ENCODE measurements at places on chromosomes 6 and 20.
A peak's percentile ranks its signal among the peaks of the same experiment; 100 is the strongest.

DNA sequence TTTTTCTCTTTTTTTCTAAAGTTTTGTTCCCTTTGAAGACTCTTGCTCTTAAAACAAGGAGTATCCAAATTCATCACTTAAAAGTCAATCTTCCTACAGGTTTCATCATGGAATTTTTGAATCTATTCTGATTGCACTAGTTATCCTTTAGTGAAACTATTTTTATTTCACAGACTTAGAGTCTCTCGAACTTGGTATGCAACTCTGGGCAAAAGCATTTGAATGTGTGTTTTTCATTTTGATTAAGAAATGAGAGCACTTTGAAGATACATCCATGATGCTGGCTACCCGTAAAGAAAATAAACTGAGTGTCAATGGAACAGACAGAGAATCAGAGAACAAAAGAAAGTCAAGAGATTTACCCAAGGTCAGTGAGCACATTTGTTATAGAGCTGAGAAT lies 586.5 kb downstream of the EPM2A start:
- no peak for DNase-seq

DNA sequence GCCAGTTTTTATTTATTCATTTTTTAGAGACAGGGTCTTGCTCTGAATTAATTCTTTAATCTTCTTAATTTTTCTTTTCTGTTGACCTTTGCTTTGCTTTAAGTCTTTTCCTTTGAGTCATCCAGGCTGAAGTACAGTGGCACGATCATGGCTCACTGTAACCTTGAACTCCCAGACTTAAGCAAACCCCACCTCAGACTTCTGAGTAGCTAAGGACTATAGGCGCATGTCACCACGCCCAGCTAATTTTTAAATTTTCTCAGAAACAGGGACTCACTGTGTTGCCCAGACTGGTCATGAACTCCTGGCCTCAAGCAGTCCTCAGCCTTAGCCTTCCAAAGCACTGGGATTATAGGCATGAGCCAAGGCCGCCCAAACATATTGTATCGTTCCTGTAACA lies 71.3 kb upstream of the GNRH2 start:
- no peak for DNase-seq

- no peak for DNase-seq
These were observed 119.7 kb downstream of the MAP3K4 start for GRCh38 chr6:161111261-161111660.

DNA sequence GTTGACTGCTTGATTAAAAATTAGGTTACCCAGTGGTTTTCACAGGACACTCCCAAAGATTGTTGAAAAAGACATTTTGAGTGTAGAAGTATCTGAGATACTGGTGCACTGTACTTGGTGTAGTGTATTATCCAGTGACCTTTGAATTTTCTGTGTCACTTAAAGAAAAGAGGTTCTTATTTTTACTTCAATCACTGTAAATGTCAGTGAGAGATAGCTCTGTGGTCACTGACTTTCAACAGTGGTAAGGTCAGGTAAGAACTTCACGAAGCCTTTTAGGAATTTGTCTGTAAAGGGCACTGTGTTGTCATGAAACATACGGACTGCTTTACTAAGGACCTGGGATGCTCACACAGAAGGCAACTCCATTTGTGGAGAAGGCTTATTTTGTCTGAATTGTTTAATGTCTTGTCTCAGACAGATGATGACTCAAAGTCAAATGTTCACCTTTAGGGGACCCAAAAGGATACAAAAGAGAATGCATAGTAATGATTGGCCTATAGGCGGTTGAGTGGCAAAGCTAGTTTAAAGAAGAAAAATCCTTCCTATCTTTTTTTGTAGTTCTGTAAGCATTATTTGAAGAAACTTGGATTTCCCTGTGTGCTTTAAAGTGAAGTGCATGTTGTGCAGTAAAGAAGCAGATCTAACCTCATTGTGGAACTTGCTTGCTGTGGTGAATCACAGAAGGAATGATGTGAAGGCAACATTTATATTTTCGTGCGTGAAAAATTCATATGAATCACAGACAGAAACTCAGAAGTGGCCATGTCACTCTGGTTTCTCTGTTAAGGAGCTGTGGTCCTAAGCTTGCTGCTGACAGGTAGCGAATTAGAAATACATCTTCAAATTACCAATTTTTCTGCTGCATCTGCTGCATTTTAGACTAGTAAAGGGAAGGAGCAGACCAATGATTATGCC lies 47.3 kb downstream of the ZFAND3 start:
- DNase-seq = peak; percentile 11

- no peak for DNase-seq
These were observed 1349.6 kb downstream of the EPHA7 start for GRCh38 chr6:92069781-92070180.

- DNase-seq = no peak
These were observed 40.4 kb upstream of the FAM83C start for GRCh38 chr20:35332540-35333200.

- DNase-seq = peak; percentile 87
These were observed 520.8 kb downstream of the KIF16B start for GRCh38 chr20:16052456-16052855.

- DNase-seq = no peak
These were observed 43.3 kb downstream of the OVOL2 start for GRCh38 chr20:18014411-18014810.

- DNase-seq = no peak
These were observed 15.5 kb downstream of the CCDC167 start for GRCh38 chr6:37483917-37484785.

GRCh38 chr6:40755046-40755681 lies 168.0 kb upstream of the LRFN2 start:
- DNase-seq = no peak

DNA sequence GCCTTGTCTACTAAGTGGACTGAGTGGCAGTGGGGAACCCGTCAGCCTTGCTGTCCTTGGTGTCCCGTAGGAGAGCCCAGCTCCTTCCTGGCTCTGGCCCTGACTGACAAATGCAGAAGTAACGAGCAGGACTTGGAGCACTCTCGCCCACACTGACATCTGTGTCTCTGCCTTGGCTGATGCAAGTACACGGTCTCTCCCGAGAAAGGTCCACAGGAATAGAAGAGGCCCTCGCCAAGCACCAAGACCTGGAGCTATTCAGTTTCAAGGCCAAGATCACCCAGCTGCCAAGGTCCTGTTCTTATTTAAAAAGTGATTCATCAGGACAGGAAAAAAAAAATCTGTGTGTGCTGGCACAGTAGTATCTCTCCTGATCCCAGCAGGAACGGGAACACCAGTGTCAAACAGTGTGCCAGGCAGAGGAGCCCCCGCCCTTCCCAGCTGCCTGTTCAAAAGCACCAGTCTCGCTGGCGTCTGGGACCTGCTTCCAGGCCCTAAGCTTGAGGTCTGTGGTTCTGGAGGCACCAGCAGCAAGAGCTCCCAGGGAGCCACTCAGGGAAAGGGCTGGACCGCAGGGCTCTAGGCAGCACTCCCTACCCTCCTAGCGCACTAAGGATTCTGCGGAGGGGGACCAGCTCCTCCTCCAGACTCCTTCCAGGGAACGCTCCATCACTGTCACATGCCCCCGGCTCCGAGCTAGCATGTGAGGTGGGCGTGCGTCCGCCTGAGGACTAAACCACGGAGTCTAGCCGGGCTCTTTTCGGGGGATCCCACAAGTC lies 376.9 kb downstream of the RNGTT start:
- no peak for DNase-seq

GRCh38 chr6:1208876-1209275 lies 103.0 kb upstream of the FOXQ1 start:
- no peak for DNase-seq

DNA sequence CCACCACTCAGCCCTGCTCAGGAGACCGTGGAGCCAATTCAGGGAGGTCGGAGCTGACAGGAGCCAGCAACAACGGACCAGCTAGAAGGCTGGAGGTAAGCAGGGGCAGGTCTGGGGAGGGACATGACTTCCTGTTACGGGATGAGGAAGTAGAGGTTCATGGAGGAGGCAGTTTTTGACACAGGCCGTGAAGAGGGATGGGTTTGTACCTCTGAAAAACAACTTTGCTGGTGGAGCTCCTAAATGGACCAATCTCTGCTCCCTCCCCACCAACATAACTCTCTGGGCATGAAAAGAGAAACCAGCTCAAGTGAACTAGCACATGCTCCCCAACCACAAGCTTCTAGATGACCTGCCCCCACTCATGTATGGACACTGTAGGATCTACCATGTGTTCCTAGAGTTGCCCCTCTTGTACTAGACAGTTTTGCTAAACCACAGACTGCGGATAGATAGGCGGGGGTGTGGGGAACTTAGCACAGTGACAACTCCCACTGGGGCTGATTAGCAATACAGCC lies 31.4 kb downstream of the RALGAPA2 start:
- DNase-seq = no peak

- peak; percentile 57 for DNase-seq
These were observed 108.8 kb downstream of the SMLR1 start for GRCh38 chr6:130935978-130936377.

DNA sequence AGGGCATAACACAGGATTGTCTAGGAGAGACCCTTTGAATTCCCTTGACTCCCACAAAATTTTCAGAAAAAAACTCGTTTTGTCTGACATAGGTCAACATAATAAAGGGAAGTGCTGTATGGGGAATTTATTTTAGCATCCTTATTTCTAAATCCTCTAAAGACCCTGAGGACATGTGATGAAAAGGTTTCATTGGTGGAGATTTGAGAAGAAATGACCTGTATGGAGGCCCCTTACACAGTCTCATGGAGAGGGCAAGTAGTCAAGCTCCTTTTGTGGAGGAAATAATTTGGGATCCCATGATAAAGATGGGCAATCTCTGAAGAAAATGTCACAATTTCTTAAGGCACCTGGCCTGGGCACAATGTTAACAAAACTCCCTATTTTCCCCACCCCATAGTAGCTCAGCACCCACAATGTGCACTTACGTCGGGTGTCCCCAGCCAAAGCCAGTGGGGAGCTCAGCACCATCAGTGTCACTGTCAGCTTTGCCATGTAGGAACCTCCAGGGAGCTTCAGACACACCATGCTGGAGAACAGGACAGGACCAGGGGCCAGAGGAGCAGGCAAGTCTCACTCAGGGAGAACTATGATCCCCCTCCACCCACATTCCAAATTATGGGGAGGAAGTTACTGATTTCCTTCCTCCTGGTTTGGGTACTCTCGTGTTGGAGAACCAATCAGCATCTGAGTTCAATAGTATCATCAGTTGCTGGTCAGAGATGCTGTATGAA lies at the start of gene HLA-DRB5:
Gene HLA-DRB5 (minus strand): TSS at position 591 of the 734 bp plus-strand sequence. CDS start 63 bp downstream, at position 528.
- DNase-seq = no peak

- no peak for DNase-seq
These were observed 60.5 kb downstream of the CYB5R4 start for GRCh38 chr6:83920017-83920416.

- DNase-seq = no peak
These were observed 537.7 kb downstream of the KIF16B start for GRCh38 chr20:16035576-16035975.

GRCh38 chr20:51494241-51495110 lies 48.0 kb downstream of the NFATC2 start:
- no peak for DNase-seq

DNA sequence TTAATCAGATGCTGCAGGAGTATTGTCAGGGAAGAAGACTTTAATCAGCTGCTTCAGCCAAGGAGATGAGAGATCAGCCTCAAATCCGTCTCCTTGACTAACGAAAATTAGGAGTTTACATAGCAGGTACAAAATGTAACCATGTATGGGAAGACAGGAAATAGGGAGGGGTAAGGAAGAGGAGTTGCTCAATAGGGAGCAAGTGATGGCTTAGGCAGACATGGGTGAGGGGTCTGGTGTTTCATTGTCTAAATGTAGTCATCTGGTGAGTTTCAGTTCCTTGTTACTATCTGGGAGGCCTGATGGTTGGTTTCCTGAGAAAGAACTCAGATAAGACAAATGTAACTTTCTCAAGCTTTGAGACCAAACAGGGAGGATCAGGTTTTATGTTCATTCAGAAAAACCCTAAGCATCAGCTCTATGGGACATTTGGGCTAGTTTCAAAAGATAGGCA lies 217.3 kb upstream of the SULF2 start:
- no peak for DNase-seq

- no peak for DNase-seq
These were observed 47.2 kb upstream of the FAM50B start for GRCh38 chr6:3801960-3802359.

DNA sequence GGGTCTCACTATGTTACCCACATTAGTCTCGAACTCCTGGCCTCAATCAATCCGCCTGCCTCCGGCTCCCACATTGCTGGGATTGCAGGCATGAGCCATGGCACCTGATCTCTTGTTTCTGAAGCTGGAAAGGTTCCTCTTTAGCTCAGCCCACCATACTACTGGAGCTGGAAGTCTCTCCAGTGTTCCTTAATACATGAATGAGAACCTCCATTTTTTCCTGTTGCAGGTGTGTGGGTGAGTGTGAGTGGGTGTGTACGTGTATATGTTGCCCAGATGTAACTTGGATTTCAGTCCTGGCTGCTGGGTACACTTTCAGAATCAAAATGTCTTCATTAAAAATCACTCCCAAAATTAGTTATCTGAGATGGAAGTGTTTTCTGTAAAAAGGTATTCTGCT lies 11.1 kb downstream of the PNPLA1 start:
- DNase-seq = no peak

DNA sequence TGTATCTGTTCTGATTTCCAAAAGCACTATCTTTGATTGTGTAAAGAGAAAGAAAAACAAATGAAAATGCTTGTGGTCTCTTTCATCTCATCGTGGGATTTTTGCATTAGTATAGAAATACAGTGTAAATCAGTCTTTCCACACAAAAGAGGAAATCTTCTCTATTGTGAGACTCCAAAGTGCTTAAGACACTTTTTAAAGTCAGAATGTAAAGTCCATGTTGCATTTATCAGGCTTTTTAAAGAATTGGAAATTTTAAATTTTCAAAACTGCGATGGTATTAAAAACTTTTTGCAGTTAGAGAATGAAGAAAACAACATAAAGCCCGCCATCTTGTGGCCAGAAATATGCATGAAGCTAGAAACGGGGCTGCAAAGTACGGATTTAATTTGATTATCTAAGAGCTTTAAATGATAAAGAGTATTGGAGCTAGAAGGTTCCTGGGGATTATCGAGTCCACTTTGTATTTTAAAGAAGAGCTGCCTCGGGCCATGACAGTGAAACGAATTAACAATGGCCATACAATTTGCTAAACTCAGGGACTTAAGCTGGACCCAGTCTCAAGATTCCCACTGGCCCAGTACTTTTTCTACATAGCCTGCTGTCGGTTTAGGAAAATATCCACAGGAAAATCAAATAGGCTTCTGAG lies 339.6 kb downstream of the ARHGAP18 start:
- DNase-seq = peak; percentile 39

- peak; percentile 3 for DNase-seq
These were observed 275.1 kb upstream of the IMPG1 start for GRCh38 chr6:76347539-76347938.
